Ovary (tissue), 10 donors: ENCODE measurements at places on chromosomes 3 and 15.

DNA sequence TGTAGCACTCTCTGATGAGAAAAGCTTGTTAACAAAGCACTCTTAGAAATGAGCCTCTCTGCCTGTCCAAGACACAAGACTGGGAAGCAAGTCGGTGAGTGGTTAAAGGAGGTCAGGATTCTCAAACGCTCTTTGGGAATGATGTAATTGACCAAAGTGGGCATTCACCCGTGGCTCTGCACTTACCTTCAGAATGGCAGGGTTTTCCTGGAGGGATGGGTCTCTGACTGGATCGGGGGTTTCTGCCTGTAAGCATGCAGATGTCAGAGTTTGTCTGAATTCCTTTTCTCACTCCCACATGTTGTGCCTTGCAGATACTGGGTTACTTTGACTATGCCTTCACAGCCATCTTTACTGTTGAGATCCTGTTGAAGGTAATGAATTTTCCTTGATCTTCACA is 106.3 kb downstream of the CHDH start:
- H3K36me3 ChIP-seq = no peaks in the 10 kb centered on the region
- H3K4me3 ChIP-seq = no peak overlapping the region
- no peaks in the 10 kb centered on the region for H3K4me1 ChIP-seq
- no peak for DNase-seq
- H3K27me3 ChIP-seq = no peaks in the 10 kb centered on the region
- no peak overlapping the region for H3K27ac ChIP-seq

DNA sequence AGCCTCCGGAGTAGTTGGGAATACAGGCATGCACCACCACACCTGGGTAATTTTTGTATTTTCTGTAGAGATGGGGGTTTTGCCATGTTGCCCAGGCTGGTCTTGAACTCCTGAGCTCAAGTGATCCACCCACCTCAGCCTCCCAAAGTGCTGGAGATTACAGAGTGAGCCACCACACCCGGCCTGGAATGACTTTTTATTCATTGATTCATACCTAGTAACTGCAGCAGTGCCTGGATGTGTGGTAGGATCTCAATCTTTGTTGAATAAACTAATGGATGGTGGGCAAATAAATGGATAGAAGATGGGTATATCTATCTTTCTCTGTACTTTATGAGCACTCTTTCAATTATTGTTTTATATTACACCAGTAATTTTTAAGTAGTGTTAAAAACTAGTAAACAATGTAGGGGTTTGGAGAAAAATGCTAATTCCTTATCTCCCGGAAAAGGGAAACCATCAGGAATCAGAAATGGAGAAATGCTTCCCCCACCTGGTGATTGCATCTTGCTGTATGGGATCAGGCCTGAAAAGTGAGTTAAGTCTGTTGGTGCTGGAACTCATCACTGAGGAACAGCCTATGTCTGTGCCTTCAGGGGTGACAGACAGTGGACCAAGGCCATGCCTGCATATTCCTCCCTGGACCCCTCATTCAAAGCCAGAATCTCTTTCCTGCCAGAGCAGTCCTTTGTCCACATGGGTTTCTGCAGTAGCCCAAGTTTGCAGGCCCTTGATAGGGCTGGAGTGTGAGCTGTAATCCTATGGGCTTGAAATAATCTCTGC is 161.0 kb upstream of the CTDSPL start:
- no peaks in the 10 kb centered on the region for H3K27me3 ChIP-seq
- no peak for DNase-seq
- H3K4me1 ChIP-seq = peaks cover 2% of the 10 kb centered on the region
- no peaks in the 10 kb centered on the region for H3K36me3 ChIP-seq
- no peak overlapping the region for H3K27ac ChIP-seq
- H3K4me3 ChIP-seq = no peak overlapping the region

GRCh38 chr3:173397161-173398110 is at the start of gene NLGN1:
Gene NLGN1 (plus strand): TSS chr3:173397744.
- H3K27ac ChIP-seq = peak within 1 kb of the TSS; percentile 88
- no peaks in the 10 kb centered on the region for H3K4me1 ChIP-seq
- H3K27me3 ChIP-seq = no peaks in the 10 kb centered on the region
- DNase-seq = peak; percentile 71
- peak within 1 kb of the TSS; percentile 65 for H3K4me3 ChIP-seq

DNA sequence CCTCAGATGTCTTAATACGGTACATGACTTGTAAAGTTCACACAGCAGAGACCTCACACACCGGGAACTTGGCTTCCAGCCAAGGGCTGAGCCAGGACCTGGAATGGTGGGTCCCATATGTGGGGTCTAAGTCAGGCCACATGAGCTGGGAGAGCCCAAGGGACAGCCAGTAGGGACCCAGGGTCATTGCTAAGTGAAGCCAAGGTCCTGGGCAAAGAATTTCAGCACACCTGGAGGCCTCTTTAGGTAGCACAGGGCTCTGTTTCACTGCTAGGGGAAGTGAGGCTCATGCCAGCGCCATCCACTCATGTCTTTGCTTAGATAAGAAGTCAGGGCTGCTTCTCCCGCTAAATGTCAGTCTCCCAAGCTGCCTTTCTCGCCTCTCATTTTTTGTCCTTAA is 116.6 kb upstream of the TLE3 start:
- H3K4me1 ChIP-seq = no peaks in the 10 kb centered on the region
- no peak overlapping the region for H3K4me3 ChIP-seq
- H3K36me3 ChIP-seq = no peaks in the 10 kb centered on the region
- H3K27me3 ChIP-seq = no peaks in the 10 kb centered on the region
- H3K27ac ChIP-seq = no peak overlapping the region

- H3K27me3 ChIP-seq = no peaks in the 10 kb centered on the region
- H3K4me3 ChIP-seq = no peak overlapping the region
- DNase-seq = no peak
- H3K36me3 ChIP-seq = no peaks in the 10 kb centered on the region
These were observed 758.3 kb upstream of the ARPP21 start for GRCh38 chr3:34881026-34881425.

DNA sequence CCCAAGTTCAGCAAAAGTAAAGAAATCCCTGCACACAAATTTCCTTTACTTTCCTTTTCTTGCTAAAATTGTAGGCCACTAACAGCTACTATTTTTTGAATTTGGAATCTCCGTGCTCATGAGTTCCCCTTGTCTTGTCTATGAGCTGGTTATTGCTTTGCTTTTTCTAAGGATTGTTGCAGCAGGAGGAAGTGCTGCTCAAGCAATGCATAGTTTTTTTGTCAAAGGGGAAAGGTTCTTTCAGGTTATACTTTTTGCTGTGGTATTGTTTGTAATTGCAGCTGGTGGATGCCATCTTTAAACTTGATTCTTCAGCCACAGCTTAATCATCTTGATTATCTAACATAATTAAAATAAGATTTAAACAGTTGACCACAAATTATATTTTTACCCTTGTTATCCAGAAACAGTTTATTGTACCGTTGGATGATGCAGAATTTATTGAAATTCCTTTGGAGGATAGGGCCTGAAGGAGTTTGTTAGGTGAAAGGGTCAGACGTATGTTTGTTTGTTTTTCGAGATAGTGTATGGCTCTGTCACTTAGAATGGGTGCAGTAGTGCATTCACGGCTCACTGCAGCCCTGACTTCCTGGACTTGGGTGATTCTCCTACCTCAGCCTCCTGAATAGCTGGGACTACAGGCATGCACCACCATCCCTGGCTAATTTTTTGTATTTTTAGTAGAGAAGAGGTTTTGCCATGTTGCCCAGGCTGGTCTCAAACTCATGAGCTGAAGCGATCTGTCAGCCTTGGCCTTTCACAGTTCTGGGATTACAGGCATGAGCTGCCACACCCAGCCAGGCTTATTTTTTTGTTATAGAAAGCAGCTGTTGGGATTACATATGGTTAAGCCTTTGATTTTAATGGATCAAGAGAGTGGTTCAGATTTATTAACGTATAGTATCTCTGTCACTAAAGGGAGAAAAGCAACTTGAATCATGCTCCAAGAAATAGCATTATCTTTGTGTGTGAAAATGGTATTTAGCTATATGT is 11.7 kb downstream of the MGA start:
- peaks cover 4% of the 10 kb centered on the region for H3K4me1 ChIP-seq
- no peaks in the 10 kb centered on the region for H3K36me3 ChIP-seq
- H3K27me3 ChIP-seq = no peaks in the 10 kb centered on the region

GRCh38 chr15:82294061-82294690 is 31.6 kb downstream of the SAXO2 start:
- no peaks in the 10 kb centered on the region for H3K27me3 ChIP-seq
- no peak overlapping the region for H3K4me3 ChIP-seq
- no peaks in the 10 kb centered on the region for H3K36me3 ChIP-seq
- no peak for DNase-seq
- no peak overlapping the region for H3K27ac ChIP-seq

DNA sequence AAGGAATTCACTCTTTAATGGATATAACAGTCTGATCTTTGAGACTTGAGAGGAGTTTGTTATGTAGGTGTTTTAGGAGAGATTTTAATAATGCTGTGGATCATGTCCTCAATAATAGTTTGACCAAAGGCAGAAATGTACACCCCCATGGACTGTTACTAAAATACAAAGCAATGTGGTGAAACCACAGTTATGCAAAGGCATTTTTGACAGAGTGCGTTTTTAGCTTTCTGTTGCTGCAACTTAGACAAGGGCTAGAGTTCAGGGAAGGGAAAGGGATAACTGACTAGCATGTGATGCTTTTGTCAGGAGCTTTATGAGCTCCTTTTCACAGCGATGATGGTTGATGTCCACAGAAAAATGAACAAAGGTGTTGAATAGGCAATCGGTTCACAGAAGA is 3.6 kb upstream of the STARD5 start:
- H3K27ac ChIP-seq = no peak overlapping the region
- no peak overlapping the region for H3K4me3 ChIP-seq
- H3K27me3 ChIP-seq = no peaks in the 10 kb centered on the region
- H3K36me3 ChIP-seq = no peaks in the 10 kb centered on the region

DNA sequence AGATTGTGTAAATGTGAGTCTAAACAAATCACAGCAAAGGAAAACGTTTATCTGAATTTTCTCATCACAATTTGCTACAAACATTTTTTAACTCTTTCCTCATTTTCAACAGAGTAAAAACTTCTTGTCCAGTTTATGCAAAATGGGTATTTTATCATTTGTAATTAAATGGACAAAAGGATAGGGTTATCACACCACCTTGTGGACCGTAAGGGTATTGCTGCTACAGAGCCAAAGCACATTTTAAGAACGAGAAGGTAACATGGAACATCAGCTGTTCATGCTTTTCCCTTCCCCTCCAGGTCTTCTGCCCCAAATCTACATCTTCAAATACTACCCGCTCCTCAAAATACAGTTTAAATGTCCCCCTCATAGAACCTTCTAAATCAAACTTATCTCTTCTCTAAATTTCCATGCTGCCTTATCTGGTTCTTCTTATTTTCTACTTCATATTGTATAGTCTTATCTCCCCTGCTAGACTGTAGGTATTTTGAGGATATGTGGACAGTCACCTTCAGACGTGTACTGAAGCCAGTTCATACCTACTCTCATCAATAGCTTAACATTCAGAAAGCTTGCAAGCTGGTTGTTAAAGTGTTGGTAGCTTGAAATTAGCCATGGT is 12.8 kb upstream of the SETMAR start:
- no peak overlapping the region for H3K27ac ChIP-seq
- H3K4me1 ChIP-seq = peaks cover 3% of the 10 kb centered on the region
- peak; percentile 49 for DNase-seq
- H3K4me3 ChIP-seq = no peak overlapping the region

DNA sequence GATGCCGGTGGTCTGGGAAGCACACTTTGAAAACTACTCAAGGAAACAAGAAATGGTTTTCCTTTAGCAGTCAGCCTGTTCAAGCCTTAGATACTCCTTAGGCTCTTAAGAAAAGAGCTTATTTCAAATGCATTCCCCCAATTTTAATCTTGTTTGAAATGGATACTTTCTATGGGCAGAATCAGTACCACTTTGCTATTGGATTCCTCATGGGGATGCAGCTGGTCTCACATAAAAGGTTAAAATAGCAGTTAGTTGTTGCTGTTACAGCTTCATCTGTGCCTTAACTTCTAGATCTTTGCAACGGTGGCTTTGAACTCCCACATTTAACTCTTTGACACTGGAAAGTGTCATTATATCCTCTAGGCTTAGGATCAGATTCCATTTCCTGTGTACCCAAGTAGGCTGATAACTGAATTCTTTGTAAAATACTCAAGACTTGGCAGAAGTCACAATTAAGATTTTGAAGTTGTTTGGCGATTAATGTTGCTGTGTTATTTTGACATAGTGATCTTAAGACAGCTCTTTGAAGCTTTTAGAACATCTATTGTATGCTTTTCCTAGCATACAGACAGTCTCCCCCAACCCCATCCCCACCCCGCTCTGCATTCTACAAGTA is 2.2 kb downstream of the THBS1 start:
- no peaks in the 10 kb centered on the region for H3K36me3 ChIP-seq
- H3K4me1 ChIP-seq = peaks cover 22% of the 10 kb centered on the region
- DNase-seq = no peak
- H3K4me3 ChIP-seq = peak overlapping the region; percentile 92
- H3K27ac ChIP-seq = no peak overlapping the region

GRCh38 chr3:135083756-135084155 is 288.7 kb downstream of the EPHB1 start:
- H3K27me3 ChIP-seq = no peaks in the 10 kb centered on the region
- no peaks in the 10 kb centered on the region for H3K4me1 ChIP-seq
- no peak overlapping the region for H3K4me3 ChIP-seq

DNA sequence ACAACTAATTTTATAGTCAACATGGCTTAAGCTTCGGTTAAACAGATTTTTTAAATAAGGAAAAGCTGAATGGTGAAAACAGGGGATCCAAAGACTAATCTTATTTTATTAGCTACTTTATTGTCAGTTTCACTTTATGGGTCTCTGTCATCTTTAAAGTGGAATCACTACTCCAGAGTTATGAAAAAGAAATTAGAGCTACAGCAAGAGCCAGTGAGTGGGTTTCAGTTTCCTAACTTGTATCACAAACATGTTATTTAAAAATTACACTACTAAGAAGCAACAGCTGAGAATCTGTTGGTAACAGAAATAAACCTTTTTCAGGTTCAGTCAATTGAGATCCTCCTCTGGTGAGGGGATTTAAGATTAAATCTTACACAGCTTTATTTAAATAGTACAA is 10.0 kb downstream of the PHC3 start:
- DNase-seq = no peak
- H3K4me3 ChIP-seq = no peak overlapping the region
- no peaks in the 10 kb centered on the region for H3K36me3 ChIP-seq
- H3K27me3 ChIP-seq = no peaks in the 10 kb centered on the region
- H3K27ac ChIP-seq = no peak overlapping the region

DNA sequence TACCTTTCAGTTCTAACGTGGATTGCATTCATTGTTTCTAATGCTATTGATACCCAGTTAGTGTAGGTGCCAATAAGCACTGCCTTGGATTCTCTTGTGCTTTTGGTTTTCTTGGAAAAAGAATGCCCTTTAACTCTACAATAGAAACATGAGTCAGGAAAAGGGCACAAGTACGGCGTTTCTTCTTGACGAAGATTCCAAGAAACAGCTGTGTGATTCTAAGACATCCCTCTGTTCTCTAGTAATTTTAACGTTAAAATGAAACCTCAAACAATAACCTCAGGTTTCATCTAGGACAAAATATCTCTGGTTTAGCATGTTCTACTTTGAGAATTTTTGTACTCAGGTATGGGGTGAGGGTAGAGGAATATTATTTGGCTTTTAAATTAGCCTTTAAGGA is 540.5 kb upstream of the ATP11B start:
- no peak overlapping the region for H3K4me3 ChIP-seq
- H3K4me1 ChIP-seq = no peaks in the 10 kb centered on the region
- H3K27ac ChIP-seq = no peak overlapping the region
- no peaks in the 10 kb centered on the region for H3K27me3 ChIP-seq

- no peaks in the 10 kb centered on the region for H3K27me3 ChIP-seq
- peaks cover 39% of the 10 kb centered on the region for H3K4me1 ChIP-seq
- no peak overlapping the region for H3K4me3 ChIP-seq
- H3K36me3 ChIP-seq = no peaks in the 10 kb centered on the region
- H3K27ac ChIP-seq = no peak overlapping the region
These were observed 112.0 kb upstream of the RPL32 start for GRCh38 chr3:12953201-12953995.

- no peaks in the 10 kb centered on the region for H3K36me3 ChIP-seq
- DNase-seq = no peak
- H3K27ac ChIP-seq = peak overlapping the region; percentile 10
- H3K4me1 ChIP-seq = peaks cover 21% of the 10 kb centered on the region
These were observed 30.9 kb downstream of the HRH1 start for GRCh38 chr3:11185144-11185543.
